Left lung (tissue), 14 donors: ENCODE measurements at places on chromosomes 1 and 21. TPM values are rescaled to one million over a fixed set of nuclear protein-coding genes. Genes with fewer than 3 reads are reported as not detected.

TTC13 gene
- 24.4 TPM for polyA plus RNA-seq

VHLL gene
- polyA plus RNA-seq, result not detected

MYBPHL gene
- 0.24 TPM for polyA plus RNA-seq

GRCh38 chr1:234481771-234482170 lies 2.8 kb upstream of the TARBP1 start:
- no peak for DNase-seq

DNA sequence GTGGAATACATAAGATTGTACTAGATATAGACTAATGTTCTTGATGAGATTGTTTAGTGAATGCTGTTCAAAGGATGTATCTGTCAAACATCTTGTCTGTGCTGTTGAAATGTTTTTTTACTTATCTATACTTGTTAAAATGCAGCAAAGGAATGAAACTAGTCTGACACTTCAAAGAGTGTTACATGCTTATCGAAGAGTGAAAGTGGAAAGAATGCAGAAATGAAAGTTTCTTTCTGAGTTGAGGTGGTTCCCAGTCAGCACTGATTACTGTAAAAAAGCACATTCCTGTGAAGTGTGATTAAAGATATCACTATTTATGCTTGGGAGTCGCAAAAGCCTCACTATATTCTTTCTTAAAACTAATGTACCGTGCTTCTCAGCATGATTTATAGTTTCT lies 1225.2 kb downstream of the NCAM2 start:
- DNase-seq, result no peak

DNA sequence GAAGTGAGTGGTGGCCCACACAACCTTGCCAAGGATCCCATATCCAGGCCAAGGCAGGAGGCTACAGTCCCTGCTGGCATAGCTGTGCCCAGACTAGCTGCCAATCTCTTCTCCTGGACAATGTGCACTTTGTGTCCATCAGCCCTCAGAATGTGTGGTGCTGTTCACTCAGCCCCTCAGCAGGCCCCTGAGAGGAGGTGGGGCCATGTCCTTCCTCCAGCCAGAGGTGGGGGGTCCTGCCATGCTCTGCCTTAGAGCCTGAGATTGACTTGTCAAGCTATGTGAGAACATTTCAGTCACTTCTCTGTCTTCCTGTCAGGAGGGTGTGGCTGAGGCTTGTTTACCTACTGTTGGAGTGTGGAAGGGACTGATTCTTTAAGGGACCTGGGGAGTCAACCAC lies 1.4 kb downstream of the NCF2 start:
- DNase-seq, result no peak

GRCh38 chr1:222552882-222553281 lies 5.0 kb upstream of the HHIPL2 start:
- DNase-seq, result no peak
